ENCODE measurements at places on chromosomes 3 and 15.

DNA sequence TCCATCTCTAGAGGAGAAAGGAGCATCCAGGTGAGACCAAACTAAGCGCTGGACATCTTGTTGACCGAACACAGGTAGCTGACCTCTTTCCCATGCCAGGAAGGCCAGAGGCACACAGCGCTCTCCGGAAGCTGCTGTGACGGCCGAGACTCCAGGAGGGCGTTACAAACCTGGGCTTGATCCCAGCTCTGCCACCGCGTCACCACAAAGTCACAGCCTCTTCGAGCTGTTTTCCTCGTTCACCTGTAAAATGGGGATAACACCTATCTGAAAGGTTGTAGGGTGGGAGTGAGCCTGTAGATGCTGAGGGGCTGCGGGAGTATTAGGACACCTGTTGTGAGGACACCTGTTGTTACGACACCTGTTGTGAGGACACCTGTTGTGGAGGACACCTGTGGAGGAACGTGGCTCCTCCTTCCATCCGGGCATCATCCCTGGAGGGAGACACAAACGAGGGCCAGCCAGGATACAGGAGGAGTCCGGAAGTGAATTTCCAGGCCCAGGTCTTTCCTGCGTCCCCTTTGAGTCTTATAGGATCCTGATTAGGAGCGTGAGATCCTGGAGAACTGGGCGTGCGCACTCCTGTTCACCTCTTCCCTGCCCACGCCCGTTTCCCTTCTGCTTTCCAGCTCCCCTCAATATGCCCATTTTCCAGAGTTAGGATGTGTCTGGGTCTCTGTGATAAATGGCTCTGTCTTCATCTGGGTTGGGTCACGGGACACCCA lies 2.3 kb upstream of the MUC4 start:
- no peak for DNase-seq

DNA sequence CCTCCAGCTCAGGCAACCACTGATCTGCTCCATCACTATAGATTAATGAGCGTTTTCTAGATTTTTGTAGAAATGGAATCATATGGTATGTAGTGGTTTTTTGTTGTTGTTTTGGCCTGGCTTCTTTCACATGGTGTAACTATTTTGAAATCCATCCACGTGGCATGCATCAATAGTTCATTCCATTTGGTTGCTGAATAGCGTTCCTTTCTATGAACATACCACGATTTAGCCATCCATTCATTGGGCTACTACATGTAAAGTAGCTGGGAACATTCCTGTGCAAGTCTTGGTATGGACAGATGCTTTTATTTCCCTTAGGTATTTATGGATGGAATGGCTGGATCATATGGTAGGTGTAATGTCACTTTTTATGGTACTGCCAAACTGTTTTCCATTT lies 10.7 kb upstream of the CHSY1 start:
- no peak for DNase-seq

DNA sequence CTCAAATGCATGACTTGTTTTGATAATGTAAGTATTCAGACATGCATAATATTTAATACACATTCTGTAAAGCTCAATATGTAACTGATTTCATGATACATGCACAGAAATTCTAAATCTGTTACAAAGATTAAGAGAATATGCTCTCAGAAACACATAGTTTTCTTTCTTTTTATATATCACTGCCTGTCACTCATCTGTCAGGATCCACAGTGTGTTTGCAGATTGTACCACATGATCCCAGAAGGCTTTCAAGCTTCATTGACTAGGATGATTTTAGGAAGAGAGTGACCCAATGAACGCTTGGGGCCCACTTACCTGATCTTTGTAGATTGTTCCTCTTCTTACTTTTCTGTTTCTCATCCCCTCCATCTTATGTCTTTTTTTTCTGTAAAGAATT lies 261.9 kb downstream of the CACNA2D3 start:
- no peak for DNase-seq

DNA sequence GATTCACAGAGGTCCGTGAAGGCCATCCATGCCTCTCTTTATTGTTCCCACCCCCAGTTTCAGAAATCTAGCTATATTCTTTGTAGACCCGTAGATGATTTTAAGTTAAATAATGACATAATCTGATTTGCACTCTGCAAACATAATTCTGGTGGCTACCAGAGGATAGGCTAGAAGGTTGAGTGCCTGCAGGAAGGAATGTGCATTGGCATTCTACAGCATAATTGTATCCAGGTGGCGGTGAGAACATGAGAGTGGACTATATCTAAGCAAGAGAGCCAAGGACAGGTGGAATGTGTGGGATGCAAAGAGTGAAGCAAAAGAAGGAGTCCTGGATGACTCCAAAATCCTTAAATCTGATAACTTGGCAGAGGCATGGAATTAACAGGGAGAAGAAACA lies 298.5 kb upstream of the MME start:
- no peak for DNase-seq

DNA sequence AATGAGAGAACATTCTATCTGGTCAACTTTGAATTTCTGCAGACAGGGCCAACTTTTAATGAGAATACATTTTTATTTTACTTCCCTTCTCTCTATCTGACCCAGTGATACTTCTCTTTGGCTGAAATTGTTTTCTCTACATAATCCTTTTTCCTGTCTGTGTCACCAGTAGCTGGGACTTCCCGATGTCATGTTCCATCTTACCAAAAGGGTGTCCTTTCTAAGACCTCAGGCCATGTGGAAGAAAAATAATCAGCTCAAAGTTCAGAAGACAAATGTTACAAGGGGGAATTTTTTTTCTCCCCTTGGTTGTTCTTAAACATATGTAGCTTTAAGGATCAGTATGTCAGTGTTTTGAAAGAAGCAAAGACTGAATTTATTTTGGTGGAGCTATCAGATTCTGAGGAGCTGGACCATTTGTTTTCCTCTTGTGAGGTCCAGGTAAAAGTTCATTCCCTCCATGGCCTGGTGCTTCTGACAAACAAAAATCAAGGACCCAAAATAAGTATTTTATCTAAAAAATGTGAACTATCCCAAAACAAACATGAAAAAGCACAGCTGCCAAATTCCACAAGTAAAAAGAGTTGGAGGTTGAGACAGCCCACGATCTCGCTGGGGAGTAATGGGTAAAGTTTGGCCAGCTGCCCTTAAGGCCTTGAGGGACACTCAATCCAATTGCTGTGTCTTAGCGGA lies 859.4 kb upstream of the NR2F2 start:
- DNase-seq: no peak

- no peak for DNase-seq
These were observed 17.6 kb upstream of the BCL2A1 start for GRCh38 chr15:79988448-79989117.

- no peak for DNase-seq
These were observed 4.3 kb downstream of the COX5A start for GRCh38 chr15:74933573-74933972.

DNA sequence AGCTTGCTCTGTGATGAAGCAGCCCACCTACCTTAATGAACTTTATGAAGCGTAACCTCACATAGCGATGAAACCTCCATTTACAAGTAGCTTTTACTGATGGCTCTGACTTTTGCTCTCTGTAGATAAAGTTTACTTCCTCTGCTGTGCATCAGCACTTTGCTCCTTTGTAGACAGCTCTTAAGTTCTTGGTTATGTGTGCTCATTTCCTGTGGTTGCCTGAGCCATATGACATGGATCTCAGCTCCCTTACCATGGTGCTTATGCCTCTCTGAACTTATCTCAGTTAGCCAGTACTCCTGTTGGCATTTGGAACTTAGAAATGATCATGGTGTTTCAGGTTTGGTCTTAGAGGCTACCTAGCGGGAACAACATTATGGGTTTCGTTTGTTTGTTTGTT lies 7.8 kb downstream of the MFSD1 start:
- DNase-seq: no peak

DNA sequence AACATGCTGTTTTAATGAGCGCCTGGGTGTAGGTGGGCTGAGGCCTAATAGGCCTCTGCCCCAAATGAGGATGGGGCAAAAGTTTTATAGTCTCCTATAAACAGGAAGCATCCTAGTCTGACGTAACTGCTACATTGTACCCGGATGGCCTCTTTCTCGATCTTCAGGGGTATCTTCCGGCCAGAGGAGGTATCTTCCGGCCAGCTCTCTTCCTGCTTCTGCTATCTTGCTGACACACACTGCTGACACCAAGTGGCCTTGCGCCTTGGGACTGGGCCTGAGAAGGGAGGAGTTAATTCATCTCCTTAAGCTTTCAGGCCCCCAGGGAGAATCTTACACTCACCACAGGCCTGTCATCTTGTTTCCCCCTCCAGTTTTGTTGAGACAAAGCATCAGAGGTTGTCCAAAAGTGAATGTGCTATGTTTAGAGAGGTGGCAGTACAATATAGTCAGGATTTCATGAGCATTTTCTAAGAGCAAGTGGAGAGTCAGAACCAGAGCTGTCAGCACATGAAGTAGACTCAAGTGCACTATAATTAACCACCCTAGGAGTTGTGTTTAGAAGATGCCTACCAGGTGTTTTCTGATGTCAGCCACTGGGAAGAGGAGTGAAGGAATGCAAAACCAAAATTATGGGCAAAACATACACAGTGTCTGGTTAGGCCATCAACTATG lies 15.6 kb upstream of the IGSF10 start:
- DNase-seq: no peak

DNA sequence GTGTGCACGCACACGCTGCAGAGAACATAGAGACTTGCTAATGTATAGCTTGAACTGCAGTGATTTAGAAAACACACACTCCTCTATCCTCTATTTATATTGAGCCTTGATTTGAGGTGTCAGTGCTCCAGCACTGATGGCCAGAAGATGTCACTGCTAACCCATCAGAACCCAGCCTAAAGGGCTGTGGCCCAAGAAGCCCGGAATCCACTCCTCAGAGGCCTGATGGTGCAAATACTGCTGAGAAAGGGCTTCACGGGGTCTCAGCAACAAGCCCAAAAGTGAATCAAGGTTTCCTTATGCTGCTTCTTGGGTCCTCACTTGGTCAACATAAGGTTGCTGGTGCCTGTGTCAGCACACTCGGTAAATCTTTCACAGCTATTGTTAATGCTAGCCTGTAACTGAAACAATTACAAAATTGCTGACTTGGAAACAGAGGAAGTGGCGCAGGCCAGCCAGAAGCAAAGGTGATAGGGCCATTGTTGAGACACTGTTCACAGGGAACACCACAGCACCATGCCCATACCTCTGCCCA lies 60.3 kb downstream of the HEG1 start:
- peak; percentile 29 for DNase-seq

- DNase-seq: no peak
These were observed 8.6 kb upstream of the MCF2L2 start for GRCh38 chr3:183437061-183437460.

DNA sequence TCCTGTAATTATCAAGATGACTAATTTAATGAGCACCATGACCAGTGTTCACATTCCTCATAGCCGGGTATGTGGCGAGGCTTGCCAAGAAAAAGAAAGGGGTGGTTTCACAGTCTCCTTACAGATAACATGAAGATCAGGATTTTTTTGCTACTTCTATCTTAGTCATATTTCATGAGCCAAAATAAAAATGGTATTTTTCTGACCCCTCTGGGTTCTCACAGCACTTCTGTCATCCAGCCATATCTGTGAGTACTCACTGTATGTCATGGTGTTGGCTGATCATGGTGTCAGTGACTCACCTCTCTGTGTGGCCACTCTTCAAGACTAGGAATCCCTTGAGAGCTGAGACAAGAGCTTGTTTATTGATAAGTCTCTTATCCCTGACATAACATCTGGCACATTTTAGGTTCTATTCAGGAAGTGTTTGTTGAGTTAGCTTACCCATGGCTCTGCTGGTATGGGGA lies 130.5 kb upstream of the LMCD1 start:
- DNase-seq: peak; percentile 69

DNA sequence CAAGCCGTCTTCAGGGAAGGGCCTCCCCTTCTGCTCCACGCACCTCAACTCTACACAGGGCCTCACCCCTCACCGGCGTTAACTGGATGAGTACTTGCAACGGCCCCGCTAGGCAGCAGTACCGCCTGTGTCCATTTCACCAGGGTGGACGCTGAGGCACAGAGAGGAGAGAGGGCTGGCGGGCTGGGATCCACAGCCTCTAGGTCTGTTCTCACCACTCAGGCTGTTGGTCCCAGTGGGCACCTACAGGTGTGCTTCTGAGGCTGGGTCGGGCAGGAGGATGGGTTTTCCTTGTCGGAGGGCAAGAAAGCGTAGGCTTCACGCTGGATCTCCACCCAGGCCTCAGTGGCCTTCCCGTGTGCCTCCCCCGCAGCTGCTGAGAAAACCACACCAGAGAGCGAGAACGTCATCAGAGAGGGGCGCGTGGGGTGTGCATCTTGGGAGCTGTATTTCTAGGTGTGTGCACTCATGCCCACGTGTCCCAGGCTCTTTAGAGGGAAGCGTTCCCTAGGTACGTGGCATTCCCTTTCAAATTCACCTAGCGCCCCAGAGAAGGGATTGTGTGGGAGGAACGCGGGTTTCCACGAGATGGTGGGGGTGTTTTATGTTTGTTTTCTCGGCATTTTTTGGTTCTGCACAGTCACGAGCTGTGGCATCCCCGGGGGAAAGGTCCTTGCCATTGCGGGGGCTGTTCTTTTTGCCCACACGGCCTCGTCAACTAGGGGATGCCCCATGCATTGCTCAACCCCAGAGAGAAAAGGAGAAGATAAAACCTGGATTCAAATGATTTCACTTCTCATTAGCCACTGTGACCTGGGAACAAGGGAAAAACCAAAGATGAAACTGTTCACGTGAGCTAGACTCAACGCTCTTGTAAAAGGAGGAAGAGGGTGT lies 67.7 kb downstream of the MGLL start:
- DNase-seq: no peak

DNA sequence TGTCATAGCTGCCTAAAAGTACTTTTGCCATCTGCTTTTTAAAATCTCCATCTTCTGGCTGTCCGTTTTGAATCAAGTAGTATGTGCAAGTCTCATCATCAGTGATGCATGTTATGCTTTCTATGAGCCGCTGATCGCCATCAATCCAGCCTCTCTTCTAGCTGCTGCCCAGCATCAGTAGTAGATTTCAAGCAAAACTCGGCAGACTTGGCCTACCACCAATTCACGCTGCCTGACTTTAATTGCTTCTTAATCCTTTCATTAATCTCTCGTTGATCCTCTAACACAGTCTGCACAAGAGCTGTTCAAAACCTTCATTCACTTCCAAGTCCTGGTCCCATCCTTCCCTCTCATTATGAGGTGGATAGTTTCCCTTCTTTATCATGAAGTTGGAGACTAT lies 104.9 kb downstream of the NSUN3 start:
- no peak for DNase-seq

GRCh38 chr3:50610181-50610971 lies 1.2 kb downstream of the CISH start:
- no peak for DNase-seq

DNA sequence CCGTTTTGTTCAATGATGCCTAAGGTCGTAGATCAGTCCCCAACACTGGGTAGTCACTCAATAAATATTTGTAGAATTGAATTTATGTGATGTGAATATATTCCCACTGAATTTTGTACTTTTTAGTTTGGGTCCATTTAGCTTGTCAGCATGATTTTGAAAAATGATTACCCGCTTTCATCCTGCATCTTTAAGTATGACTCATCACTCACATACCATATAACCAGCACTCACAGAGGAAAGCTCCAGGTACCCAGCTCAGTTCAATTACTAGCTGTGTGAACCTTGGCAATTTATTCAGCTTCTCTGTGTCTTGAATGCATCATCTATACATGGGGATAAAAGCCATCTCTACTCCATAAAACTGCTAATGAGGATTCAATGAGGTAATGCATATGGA lies 2.2 kb upstream of the MLF1 start:
- DNase-seq: no peak

- no peak for DNase-seq
These were observed 175.3 kb downstream of the XXYLT1 start for GRCh38 chr3:195095704-195096036.

- peak; percentile 13 for DNase-seq
These were observed 155.6 kb downstream of the SQOR start for GRCh38 chr15:45790325-45790943.

All from foreskin melanocyte (primary cell).